ENCODE measurements at places on chromosomes 11 and 22.

GRCh38 chr11:83054001-83054400 lies 17.7 kb downstream of the RAB30 start:
- no peak for ATAC-seq

DNA sequence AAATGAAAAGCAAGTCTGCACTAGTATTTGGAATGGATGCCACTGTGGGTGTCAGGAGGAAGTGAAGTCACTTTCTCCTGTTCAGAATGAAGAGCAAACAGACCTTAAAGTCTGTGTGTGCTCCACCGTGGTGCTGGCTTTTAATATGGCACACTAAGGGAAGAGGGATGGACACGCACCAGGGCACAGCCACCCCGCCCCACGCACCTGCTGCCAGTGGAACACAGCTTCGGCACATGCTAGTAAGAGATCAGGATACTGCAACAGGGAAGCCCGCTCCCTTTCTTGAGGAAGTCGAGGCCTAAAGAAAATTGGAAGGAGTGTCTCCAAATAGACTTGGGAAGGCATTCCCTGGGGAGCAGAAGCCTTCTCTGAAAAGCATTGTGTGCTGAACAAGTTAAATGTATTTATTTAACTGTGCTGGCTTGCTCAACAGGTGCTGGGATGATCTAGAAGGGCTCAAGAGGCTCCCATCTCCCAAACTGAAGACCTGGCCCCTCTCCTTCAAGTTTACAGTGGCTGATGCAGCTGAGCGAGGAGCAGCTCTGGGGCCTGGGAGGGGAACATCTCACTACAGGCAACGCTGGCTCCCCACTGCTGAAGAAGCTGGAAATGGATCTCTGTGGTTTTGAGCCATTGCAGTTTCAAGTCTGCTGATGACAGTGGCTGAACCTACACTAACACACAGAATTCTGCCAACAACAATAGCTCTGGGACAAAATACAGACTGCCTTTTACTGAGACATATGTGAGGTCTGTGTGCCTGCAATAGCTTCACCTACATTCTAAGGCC lies 504.6 kb upstream of the B3GAT1 start:
- ATAC-seq: no peak

DNA sequence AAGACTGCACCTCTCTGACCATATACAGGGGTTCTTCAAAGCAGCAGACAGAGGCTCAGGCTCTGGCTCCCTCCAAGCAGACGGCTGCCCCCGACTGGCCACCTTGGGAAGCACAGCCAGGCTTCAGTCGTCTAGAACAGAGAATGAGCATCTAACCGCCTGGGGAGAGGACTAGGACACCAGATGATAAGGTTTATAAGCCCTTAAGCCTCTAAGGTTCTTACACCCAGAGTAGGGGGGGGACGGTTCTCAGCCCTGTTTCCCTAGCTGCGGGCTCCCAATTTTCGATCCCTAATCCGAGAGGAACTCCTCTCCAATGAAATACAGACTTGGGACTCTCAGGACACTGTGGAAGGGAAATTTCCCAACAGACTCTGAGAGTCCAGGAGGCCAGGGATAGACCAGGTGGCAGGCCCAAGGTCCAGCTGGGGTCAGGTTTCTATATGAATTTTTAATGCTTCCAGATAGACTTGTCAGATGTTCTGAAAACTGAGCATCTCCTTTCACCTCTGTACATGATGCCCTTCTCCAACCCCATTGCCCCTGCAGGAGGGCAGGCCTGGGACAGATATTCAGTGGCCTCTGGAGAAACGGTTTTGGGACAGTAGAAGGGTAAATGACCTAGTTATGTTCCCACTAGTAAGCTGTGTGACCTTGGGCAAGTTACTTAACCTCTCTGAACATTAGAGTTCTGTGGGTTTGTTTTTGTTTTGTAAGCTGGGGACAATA lies 20.2 kb downstream of the RTN4RL2 start:
- peak; percentile 76 for ATAC-seq

- ATAC-seq: no peak
Observed at GRCh38 chr11:100761841-100762240, 74.8 kb downstream of the ARHGAP42 start.

GRCh38 chr11:92941676-92942571 lies 27.5 kb upstream of the MTNR1B start:
- peak; percentile 80 for ATAC-seq

DNA sequence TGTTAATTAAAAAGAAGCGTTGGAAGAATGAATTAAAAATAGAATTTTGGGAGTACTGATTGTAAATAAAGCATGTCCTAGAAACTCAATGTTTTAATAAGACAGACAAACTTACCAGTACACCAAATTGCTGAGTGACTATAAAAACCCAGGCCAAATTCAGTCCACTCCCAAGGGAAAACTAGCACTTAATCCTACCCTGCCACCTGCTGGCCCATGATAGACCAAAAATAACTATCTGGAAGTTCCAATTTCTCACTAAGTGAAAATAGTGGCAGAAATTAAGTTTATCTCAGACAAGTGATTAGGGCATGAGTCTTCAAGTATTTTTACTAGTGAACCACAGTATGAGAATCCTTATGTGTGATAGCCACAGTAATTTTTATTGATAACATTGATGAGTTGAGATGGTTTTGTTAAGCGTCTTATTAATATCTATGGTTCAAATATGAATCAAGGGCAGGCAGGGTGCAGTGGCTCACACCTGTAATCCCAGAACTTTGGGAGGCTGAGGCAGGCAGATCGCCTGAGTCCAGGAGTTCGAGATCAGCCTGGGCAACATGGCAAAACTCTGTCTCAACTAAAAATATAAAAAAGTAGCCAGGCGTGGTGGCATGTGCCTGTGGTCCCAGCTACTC lies 9.8 kb upstream of the DDX10 start:
- ATAC-seq: peak; percentile 86

DNA sequence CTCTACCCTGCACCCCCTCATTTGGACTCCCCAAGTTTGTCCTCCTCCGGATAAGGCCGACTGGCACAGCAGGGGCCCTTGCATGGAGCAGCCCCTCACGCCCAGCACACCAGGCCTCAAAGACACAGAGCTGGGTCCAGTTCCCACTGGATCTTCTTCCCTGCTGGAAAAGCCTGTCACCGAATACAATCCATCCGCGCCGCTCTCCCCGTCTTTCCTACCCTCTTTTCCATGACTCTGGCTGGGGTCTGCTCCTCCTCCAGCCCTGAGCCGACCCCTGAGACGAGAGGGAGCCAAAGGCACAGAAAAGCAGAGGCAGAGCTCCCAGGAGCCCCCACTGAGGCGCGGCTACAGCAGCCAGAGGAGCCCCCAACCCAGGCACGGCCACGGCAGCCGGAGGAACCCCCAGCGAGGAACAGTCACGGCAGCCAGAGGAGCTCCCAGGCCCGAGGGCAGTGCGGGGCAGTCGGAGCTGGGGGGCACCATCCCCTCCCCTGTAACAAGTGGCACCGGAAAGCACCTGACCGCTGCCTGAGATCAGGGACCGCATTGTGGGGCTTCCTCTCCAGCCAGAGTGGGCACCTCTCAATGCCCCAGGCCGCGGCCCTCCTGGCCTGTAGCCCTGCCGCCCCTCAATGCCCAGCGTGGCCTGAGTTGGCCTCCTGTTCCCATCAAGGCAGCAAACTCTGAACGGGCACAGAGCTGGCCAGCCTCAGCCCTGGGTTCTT lies 12.0 kb downstream of the ALG12 start:
- ATAC-seq: no peak

- ATAC-seq: no peak
Observed at GRCh38 chr11:120769906-120770305, 254.0 kb upstream of the TBCEL start.

- no peak for ATAC-seq
Observed at GRCh38 chr11:1672613-1673350, 24.2 kb upstream of the KRTAP5-6 start.

GRCh38 chr11:123518496-123519054 lies 88.5 kb downstream of the GRAMD1B start:
- ATAC-seq: no peak

- ATAC-seq: no peak
Observed at GRCh38 chr11:80958361-80958760, 1517.5 kb upstream of the TENM4 start.

DNA sequence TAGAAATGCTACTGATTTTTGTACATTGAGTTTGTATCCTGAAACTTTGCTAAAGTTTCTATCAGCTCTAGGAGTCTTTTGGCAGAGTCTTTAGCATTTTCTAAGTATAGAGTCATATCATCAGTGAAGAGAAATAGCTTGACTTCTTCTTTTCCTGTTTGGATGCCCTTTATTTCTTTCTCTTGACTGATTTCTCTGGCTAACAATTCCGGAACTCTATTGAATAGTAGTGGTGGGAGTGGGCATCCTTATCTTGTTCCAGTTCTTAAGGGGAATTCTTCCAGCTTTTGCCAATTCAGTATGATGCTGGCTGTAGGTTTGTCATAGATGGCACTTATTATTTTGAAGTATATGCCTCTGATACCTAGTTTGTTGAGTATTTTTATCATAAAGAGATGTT lies 197.7 kb downstream of the AASDHPPT start:
- no peak for ATAC-seq

- ATAC-seq: no peak
Observed at GRCh38 chr11:57191311-57192219, 9.8 kb downstream of the LRRC55 start.

DNA sequence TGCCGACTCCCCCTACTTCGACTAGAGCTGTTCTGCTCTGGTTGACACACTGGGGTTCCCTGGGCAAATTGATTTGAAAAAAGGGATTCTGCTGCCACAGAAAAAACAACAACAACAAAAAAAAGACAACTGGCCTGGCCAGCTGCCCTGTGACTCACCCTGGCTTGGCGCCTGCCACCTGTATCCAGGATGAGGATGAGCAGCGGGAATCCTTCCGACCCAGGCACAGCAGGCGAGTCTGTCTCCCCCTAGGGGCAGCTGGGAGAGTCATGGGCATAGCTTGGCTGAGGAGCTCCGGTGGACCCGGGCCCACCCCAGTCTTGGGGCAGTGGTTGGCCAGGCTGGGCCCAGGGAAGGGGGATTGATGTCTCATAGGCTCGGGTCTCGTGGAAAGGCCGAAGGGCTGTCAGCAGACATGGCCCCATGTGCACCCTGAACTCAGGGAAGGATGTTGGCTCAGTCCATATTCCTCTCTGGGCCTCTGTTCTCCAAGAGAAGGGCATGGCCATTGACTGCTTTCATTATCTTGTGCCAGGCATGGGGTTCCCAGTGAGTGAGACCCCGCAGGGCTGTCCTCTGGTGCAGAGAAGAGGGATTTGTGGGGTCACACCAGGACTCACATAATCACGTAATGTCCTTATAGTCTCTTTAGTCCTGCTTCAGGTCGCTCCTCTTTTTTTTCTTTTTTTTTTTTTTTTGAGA lies 10.4 kb upstream of the SUN2 start:
- peak; percentile 87 for ATAC-seq

DNA sequence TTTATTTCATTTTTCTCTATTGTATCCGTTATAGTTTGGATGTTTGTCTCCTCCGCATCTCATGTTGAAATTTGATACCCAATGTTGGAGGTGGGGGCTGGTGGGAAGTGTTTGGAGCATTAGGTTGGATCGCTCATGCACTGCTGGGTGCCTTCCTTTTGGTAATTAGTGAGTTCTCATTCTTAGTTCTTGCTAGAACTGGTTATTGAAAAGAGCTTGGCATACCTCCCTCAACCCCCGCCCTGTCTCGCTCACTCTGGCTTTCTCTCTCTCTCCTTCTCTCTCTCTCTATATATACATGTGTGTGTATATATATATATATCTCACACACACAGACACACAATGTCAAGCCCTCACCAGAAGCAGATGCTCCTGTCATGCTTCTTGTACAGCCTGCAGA lies 978.7 kb downstream of the DLG2 start:
- ATAC-seq: no peak

DNA sequence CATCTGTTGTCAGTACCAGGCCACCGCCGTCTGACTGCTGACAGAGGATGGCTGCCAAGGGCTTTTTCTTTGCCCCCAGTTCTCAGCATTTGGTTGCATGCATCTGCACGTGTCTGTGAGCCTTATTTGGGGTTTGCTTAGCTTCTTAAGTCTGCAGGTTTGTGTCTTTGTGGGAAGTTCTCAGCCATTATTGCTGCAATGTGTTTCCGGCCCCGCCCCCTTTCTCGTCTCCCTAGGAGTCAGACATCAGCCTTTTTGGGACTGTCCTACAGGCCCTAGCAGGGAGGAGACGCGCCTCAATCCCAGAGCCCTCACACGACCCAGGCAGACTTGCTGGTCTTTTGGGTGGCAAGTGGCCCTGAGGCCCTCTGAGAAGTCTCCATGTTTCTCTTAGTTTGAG lies 8.0 kb downstream of the MOB2 start:
- no peak for ATAC-seq

DNA sequence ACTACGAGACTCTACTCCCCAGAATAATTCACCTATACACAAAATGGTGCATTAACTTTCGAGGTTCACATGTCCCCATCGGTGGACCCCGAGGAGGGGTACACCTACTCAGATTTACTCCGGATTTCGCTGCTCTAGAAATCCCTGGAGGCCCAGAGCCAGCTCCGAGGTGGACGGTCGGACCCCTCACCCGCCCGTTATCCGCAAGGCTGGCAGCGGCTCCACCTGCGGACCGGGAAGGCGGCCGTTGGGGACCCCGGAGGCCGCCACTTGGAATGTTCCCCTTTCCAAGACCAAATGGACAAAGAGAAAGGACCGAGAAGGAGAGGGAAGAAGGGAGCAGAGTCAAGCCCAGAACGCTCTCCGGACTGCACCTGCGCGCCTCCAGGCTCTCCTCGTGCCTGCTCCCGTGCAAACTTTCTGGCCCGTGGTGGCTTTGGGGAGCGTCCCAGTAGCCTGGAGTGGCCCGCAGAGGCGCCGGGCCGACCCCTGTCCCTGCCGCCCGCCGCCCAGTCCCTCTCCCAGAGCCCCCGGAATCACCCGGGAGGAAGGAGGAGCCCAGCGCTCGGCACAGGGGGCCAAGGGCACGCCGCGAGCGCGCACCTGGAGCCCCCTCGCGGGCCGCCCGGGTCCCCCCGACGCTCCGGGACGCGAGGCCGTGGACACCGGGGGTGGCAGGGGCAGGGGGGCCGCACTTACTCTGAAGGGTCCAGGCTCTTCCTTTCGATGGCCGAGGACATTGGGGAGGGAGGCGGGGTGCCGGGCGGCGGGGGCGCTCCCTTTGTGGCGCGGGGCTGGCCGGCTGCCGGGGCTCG lies 23.0 kb downstream of the LMO2 start:
- ATAC-seq: no peak

DNA sequence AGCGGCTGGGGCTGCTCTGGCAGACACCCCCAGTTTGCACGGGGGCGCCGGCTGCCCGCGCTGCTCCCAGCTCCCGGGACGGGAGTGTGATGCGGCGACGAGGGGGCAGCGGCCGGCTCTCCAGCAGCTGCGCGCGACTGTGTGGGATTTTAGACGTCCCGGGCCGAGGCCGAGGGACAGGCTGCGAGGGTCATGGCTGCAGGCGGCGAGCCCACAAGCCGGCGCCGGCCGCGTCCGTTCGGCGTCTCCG lies 159 bp downstream of the FZD4 start:
- no peak for ATAC-seq

- ATAC-seq: no peak
Observed at GRCh38 chr11:88171982-88172381, 3.3 kb downstream of the RAB38 start.

Measured in SK-N-SH treated with all-trans-retinoic acid at 6 μM for 48 hours (cell line).